Vagina (tissue), 2 donors: ENCODE measurements at places on chromosomes 2 and 18. TPM values are rescaled to one million over a fixed set of nuclear protein-coding genes. Genes with fewer than 3 reads are reported as not detected.

The TEX44 gene
- not detected for total RNA-seq

The ICA1L gene
- 21.6 TPM for total RNA-seq

The GCG gene
- not detected for total RNA-seq

The E2F6 gene
- total RNA-seq: 9.1 TPM

The IL36A gene
- 2.7 TPM for total RNA-seq

The PECR gene
- total RNA-seq: 13.0 TPM

The SULT1C2 gene
- not detected for total RNA-seq

The VWC2L gene
- total RNA-seq: not detected

DNA sequence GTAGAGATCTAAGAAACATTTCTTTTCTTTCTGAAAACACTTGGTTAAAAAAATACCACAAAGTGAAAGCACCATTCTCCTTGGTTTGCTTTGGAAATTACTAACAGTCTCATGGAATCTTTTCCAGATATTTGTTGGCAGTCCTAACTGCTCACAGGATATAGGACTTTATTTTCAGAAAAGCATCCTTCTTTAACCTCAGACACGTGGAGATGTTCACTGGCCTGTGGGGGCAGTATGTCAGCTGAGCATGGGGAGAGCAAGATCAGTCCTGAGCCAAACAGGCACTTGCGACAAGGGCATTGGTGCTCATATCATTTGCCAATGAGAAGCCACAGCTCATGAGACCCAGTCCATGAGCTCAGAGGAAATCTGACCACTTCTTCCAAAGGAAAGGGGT is 371.9 kb downstream of the NBAS start:
- no peaks in the 10 kb centered on the region for H3K27me3 ChIP-seq
- no peak overlapping the region for H3K27ac ChIP-seq
- no peak for DNase-seq
- H3K4me3 ChIP-seq: no peak overlapping the region
- no peaks in the 10 kb centered on the region for H3K4me1 ChIP-seq

DNA sequence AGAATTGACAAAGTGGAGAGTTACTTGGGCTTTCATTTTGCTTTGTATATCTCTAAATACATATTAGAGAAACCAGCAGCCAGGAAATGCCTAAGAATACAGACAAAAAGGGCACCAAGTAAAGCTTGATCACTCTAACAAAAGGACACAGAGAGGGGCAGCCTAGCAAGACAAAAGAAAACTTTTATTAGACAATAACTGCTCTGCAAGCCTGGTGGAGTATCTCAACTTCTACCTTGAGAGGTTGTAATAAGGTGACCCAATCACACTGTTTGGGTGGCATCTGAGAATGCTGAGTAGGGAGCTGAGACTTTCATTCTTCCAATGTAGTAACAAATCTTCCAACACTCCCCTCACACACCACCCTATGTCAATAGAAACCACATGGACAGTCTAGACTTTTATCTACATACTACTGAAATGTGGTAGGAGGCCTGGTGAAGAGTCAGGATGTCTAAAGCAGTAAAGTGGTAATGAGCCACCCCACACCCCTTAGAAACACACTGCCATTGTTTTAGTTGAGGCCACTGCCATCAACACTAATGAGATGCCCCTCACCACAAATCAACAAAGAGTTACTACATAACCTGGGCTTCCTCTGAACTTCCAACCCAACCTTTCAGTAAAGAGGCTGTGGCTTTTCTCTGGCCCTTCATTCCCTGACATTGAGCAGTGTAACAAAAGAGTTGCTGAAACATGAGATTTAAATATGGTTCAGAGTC is 726.7 kb upstream of the POU3F3 start:
- no peaks in the 10 kb centered on the region for H3K4me1 ChIP-seq
- H3K27me3 ChIP-seq: no peaks in the 10 kb centered on the region
- no peak overlapping the region for H3K27ac ChIP-seq
- H3K4me3 ChIP-seq: no peak overlapping the region

DNA sequence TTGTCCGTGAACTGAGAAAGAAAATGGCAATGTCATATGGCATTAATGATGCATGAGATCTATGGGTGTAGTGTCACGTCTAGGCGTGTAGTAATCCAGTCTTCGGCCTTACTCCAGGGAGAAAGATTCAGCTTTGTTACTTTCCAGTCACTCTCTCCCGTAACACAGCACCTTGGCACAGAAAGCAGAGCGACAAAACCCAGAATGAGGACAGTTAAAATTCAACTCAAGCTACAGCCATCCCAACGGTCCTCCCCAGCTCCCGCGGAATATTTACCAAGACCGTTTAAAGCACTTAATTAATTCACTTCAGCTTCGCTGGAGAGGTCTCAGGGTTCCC is 797 bp upstream of the CRIM1 start:
- no peaks in the 10 kb centered on the region for H3K27me3 ChIP-seq
- H3K36me3 ChIP-seq: no peaks in the 10 kb centered on the region
- peaks cover 33% of the 10 kb centered on the region for H3K4me1 ChIP-seq
- H3K27ac ChIP-seq: peak overlapping the region; percentile 86

DNA sequence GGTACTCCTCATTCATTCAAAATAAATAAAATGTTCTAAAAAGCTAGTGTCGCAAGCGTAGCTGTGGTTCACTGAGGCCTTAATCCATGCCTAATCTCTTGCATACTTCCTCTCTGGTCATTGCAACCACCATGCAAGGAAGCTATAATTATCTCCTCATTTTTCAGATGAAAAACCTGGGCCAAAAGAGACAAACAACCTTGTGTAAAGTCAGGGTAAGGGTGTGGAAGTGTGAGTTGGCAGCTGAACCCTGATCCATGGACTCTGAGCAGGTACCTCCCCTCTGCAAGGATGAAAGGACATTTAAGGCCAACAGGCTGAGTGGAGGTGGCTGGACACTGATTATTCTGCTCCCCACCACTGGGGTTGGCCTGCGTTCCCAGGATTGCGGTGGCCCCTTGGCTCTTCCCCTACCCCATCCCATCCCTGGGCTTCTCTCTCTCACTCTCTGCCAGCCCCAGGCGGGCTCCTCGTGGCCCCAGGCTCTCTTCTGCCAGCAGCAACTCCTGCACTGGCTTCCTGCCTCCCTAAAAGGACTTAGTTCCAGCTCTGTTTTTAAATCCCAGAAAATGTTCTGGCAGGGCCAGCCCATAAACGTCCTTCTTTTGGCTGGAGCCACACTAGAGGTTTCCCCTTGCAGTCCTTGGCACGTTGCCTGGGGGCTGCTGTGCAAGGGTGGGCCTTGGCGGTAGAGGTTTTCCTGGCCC is 72.0 kb upstream of the AFF3 start:
- H3K27me3 ChIP-seq: no peaks in the 10 kb centered on the region
- DNase-seq: no peak
- H3K36me3 ChIP-seq: no peaks in the 10 kb centered on the region
- H3K27ac ChIP-seq: no peak overlapping the region
- H3K4me1 ChIP-seq: peaks cover 28% of the 10 kb centered on the region

DNA sequence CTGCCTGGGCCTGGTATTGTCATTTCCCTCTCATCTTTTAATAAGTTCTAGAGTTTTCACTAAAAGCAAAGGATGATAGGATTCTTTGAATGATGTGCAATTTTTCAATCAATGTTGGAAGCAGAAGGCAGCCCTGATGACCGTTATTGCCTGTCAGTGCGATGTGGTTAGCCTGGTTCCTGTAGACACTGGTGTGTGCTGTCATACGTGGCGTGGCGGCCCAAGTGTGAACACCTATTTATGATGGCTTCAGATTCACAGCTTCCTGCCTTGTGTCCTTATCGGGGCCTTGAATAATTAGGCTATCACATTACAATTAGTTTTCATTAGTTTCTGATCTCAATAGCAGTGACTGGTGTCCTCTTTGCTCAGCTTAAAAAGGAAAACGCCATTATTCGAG is 218.5 kb downstream of the TPGS2 start:
- no peak overlapping the region for H3K4me3 ChIP-seq
- no peak for DNase-seq

GRCh38 chr2:45191976-45192375 is 182.7 kb upstream of the SIX2 start:
- DNase-seq: no peak
- no peaks in the 10 kb centered on the region for H3K36me3 ChIP-seq
- peaks cover 6% of the 10 kb centered on the region for H3K4me1 ChIP-seq
- H3K27me3 ChIP-seq: no peaks in the 10 kb centered on the region
- no peak overlapping the region for H3K4me3 ChIP-seq

GRCh38 chr2:172457536-172457935 is 30.1 kb downstream of the ITGA6 start:
- no peak overlapping the region for H3K27ac ChIP-seq
- H3K4me1 ChIP-seq: peaks cover 33% of the 10 kb centered on the region
- H3K4me3 ChIP-seq: no peak overlapping the region
- H3K27me3 ChIP-seq: no peaks in the 10 kb centered on the region
- DNase-seq: no peak

- peak overlapping the region; percentile 41 for H3K27ac ChIP-seq
- H3K4me3 ChIP-seq: no peak overlapping the region
- H3K27me3 ChIP-seq: no peaks in the 10 kb centered on the region
- peaks cover 21% of the 10 kb centered on the region for H3K4me1 ChIP-seq
- no peaks in the 10 kb centered on the region for H3K36me3 ChIP-seq
Measured at GRCh38 chr2:31319406-31320175, 85.6 kb downstream of the EHD3 start.

- peaks cover 48% of the 10 kb centered on the region for H3K4me1 ChIP-seq
- H3K27ac ChIP-seq: peak overlapping the region; percentile 6
- H3K27me3 ChIP-seq: no peaks in the 10 kb centered on the region
- no peak overlapping the region for H3K4me3 ChIP-seq
- no peaks in the 10 kb centered on the region for H3K36me3 ChIP-seq
Measured at GRCh38 chr2:109410039-109410815, 203.5 kb downstream of the SEPTIN10 start.

DNA sequence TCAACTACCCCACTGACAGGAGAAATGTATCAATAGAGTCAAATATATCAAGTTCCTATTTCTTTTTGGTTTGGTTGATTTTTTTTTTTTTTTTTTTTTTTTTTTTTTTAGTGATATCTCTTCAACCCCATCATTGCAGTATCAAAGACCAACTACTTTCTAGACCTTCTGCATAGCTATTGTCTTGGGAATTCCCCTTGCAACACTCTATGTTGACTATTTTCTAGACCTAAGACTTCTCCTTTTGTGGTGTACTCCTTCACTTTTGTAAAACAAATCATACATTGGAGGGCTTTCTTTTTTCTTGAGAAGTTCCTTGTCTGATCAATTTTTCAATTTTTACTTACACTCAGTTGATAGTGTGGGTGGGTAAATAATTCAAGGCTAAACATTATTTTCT is 46.5 kb upstream of the NR4A2 start:
- DNase-seq: no peak
- no peaks in the 10 kb centered on the region for H3K4me1 ChIP-seq
- no peak overlapping the region for H3K27ac ChIP-seq
- H3K4me3 ChIP-seq: no peak overlapping the region
- H3K27me3 ChIP-seq: no peaks in the 10 kb centered on the region
- H3K36me3 ChIP-seq: no peaks in the 10 kb centered on the region

DNA sequence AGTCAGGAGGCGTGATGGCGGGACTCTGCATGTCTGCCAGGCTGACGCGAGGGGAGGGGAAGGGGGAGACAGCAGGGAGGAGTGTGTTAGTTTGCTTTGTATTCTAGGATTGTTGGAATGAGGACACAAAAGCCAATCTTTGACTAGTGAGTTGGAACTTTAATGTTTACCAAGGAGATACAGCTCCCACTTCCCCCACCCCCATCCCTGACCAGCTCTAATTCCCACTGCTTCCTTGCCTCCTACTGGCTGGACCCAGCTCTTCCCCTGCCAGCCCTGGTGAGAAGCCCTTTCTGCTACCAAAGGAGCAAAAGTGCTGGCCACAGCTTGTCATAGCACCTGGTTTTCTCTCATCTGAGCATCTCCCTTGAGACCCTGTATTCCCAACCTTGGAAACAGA is 84.5 kb downstream of the CELF4 start:
- H3K36me3 ChIP-seq: no peaks in the 10 kb centered on the region
- DNase-seq: no peak
- no peak overlapping the region for H3K4me3 ChIP-seq
- H3K27ac ChIP-seq: no peak overlapping the region

DNA sequence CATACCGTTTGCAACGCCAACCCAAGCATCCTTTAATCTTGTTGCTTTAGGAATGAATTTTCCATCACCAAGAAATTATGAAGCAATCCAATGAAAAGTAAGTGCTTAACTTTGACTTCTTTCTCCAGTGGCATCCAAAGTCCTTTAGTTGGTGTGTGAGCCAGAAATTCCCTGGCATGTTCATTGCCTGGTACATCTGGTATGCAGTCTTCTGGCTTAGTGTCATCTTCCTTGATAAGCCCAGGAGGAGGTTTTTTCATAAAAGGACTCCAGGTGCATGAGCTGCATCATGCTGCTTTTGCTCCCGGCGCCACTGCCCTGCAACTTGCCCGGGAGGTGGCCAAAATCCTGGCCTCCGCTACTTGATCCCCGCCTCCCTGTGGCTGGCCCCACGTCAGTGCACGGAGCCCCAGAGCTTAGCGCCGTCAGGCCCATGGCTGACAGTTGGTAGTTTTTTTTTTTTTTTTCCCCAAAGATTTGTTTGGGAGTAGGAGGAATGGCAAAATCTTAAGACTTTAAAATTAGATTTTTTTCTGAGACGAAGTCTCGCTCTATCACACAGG is 58.7 kb downstream of the PUM2 start:
- no peak for DNase-seq

DNA sequence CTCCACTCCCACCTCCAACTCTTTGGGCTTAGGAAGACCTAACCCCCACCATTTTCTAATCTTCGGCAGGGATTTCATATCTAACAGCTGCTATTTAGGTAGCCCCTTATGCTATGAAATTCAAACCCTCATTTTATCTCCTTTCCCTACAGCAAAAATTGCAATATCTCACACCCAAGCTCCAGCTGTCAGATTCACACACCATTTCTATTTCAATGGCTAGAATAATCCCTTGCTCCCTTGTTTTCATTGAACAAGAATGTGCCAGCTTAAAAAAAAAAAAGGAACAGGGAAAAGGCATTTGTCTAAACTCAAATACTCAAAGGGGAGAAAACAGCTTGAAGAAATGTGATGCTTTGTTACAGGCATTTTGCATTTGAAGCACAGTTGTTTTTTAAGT is 850.6 kb upstream of the ACVR2A start:
- H3K4me1 ChIP-seq: peaks cover 5% of the 10 kb centered on the region
- H3K4me3 ChIP-seq: no peak overlapping the region
- H3K27ac ChIP-seq: no peak overlapping the region

- no peak overlapping the region for H3K4me3 ChIP-seq
- no peaks in the 10 kb centered on the region for H3K27me3 ChIP-seq
Measured at GRCh38 chr2:152813351-152813750, 94.9 kb downstream of the ARL6IP6 start.

- no peak overlapping the region for H3K4me3 ChIP-seq
- no peaks in the 10 kb centered on the region for H3K4me1 ChIP-seq
- no peaks in the 10 kb centered on the region for H3K36me3 ChIP-seq
- no peak overlapping the region for H3K27ac ChIP-seq
- no peak for DNase-seq
Measured at GRCh38 chr2:188647430-188648070, 326.6 kb upstream of the COL3A1 start.

GRCh38 chr2:224038830-224039079 is 331 bp downstream of the SERPINE2 start:
- no peak for DNase-seq
- peaks cover 9% of the 10 kb centered on the region for H3K4me1 ChIP-seq
- H3K4me3 ChIP-seq: peak overlapping the region; percentile 86
- H3K27ac ChIP-seq: peak overlapping the region; percentile 76
